Activated CD4-positive, alpha-beta T cell treated with anti-CD3 and anti-CD28 coated beads for 4 hours (primary cell): ENCODE measurements at places on chromosomes 13 and 19.

GRCh38 chr19:33557196-33557595 is 35.6 kb upstream of the PEPD start:
- no peak for DNase-seq

DNA sequence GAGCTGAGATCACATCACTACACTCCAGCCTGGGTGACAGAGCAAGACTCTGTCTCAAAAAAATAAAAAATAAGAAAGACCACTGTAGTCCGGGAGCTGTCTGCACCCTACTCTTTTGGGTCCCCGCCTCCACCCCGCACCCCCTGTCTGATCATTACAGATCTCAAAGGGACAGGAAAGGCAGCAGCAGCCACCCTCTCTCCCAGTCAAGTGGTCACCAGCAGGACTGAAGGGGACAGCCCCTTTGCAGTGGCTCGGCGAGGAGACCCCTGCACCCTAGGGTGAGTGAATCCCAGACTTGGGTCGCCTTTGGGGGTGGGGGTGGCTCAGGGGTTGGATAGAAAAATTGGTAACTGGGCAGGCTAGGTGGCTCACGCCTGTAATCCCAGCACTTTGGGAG is 12.5 kb upstream of the KCNN1 start:
- no peak for DNase-seq

GRCh38 chr13:23567906-23568460 is 2.2 kb upstream of the TNFRSF19 start:
- no peak for DNase-seq

- no peak for DNase-seq
These were observed 106.9 kb downstream of the POSTN start for GRCh38 chr13:37491661-37492060.

DNA sequence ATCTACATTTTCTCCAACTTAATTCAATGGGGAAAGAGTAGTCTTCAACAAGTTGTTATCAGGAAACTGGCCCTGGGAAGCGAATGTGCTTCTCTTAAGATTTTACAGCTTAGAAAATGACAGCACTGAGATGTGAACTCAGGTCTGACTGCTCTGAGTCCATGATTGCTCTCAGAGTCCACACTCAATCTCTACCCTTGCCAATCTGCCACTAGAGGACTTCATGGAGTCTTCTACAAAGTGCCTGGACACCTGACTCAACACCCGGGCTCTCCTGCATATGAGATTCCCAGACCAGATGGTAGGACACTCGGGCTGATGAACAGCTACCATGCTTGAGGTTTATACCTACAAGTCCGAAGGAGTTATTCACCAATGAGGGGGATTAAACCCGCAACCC is 74.8 kb downstream of the ABCC4 start:
- no peak for DNase-seq

DNA sequence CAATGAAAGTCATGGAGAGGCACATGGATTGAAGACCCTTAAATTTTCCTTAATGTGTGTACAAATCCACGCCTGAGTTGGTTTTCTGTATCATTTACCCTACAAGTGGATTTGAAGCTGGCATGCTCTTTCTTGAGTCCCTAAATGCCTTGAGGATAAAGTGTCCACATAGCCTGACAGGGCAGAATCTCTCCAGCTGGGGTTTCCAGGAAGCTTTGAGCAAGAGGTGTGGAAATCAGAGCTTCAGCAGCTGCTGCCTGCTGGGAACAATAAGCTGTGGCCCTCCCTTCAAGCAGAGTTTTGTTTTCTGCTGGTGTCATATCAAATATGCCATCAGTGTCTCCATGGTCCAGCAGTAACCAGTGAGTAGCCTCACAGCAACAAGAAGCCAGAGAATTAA is 120.3 kb upstream of the SERTM1 start:
- no peak for DNase-seq

GRCh38 chr13:30346789-30347167 is 39.4 kb upstream of the KATNAL1 start:
- peak; percentile 11 for DNase-seq

- DNase-seq: no peak
These were observed 55.0 kb downstream of the MRPL57 start for GRCh38 chr13:21231426-21231940.

- DNase-seq: no peak
These were observed 369.0 kb downstream of the UQCRFS1 start for GRCh38 chr19:28843761-28844492.

DNA sequence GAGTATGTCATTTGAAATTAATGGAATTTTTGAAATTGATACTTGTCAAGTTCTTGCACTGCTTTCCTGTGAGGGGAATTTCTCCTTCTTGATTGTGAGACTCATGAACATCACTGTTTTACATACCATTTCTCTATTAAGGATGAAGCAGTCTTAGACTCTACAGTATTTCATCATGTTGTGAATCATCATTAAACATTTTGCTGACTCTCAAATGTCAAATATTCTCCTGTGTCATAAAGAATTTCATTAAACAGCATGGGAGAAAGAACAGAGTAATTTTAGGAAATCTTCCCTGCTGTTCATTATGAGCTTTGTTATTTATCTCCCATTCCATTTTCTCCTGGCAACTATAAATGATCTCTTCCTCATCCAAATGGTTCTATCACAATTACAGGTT is 729.0 kb downstream of the PCDH9 start:
- DNase-seq: no peak

DNA sequence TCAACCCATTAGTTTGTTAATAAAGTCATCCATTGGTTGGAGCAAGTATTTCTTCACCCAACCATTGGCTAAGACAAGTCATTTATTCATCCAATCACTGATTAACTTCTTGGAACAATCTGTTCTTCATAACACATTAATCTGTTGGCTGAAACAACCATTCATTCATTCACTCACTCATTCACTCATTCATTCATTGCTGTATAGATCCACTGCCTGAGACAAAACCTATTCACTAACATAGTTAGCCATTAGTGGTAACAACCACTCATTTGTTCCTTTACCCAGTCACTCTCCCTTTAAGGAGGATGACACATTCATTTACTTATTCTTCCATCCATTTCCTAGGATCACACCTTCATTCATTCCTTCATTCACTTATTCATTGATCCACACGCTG is 15.2 kb downstream of the EML2 start:
- no peak for DNase-seq

DNA sequence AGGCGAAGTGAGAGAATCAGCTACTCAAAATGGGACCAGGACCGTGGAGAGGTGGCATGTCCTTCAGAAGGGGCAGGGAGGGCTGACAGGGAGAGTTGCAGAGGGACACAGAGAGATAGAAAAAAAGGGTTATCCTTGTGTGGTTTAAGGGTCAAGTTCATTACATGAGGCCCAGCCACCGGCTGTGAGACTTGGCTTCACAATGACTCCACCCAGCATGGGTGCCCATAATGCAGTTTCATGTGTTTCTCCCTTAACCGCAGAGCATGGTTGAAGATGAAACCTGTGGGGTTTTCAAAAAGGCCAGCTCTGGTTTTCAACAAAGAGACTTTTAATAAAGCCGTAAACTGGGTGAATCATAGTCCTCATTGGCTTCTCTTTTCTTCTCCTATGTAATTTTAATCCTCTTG is 164.6 kb downstream of the KLF5 start:
- no peak for DNase-seq

- peak; percentile 49 for DNase-seq
These were observed at the start of gene OLFM2 for GRCh38 chr19:9936326-9937000. OLFM2 (minus strand) TSS chr19:9936515; CDS start chr19:9936366, 149 bp downstream.

- no peak for DNase-seq
These were observed 500 bp downstream of the SMIM24 start for GRCh38 chr19:3479834-3480215.

- DNase-seq: no peak
These were observed 28.0 kb upstream of the WASF3 start for GRCh38 chr13:26529441-26529840.

DNA sequence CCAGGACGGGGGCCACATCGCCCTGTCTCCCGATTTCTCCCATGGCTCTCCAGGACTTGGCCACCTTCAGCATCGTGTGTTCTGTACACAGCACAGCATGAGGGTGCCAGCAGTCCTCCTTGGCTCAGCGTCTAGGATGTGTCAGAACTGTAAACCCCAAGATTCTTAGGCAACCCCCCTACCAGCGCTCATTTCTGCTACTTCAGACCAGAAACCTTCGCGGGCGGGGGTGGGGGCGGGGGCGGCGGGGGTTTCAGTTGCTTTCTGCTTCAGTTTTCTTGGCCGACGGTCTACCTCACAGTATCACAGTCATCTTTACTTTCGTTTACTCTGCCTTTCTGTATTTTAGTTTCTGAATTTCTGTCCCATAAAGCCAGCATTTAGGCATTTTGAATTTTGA is 82.4 kb downstream of the GGACT start:
- peak; percentile 9 for DNase-seq

- no peak for DNase-seq
These were observed 251.3 kb upstream of the ATXN8OS start for GRCh38 chr13:69856331-69856730.

DNA sequence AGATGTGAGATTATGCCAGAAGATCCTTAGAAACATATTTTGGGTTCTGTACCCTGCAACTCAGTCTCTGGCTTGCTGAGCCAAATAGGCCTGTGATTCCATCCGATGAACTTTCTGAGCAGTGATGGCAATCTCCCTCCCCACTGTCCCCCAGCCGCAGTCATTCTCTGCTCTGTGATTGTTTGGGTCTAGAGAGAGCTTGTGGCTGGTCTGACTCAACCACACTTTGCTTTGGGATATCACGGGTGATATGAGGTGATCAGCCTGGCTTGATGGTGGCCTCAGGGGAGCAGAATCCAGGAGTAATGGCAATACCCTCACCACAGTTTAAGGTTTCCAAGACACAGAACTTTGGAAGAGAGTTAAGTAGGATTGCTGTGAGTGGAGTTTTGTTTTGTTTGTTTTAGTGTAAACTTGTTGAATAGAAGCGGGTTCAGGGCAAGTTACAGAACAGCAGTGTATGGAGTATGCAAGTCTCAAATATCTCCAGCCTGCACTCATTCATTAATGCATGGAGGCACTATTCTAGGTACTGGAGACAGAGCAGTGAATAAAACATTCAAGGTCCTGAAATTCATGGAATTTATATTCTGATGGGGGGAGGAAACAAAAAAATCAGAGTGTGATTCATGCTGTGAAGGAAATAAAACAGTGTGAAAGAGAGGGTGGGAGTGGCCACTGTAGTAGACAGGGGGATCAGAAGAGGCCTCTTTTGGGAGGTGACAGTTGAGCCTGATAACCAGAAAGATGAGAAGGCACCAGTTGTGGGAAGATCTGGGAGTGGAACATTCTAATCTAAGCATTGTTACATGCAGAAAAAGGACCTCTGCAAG is 5.3 kb downstream of the SAMD4B start:
- DNase-seq: no peak
